Nucleus accumbens (tissue), 56 donors: ENCODE measurements at places on chromosomes 2 and 18.

DNA sequence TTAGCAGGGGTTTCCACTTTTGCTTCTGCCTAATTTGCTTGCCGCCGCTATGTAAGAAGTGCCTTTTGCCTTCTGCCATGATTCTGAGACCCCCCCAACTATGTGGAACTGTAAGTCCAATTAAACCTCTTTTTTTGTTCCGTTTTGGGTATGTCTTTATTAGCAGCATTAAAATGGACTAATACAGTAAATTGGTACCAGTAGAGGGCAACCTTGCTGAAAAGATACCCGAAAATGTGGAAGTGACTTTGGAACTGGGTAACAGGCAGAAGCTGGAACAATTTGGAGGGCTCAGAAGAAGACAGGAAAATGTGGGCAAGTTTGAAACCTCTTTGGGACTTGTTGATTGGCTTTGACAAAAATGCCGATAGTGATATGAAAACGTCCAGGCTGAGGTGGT is 216.1 kb upstream of the FSIP2 start:
- DNase-seq: no peak

GRCh38 chr2:160697817-160698216 is 204.2 kb upstream of the RBMS1 start:
- DNase-seq: no peak

DNA sequence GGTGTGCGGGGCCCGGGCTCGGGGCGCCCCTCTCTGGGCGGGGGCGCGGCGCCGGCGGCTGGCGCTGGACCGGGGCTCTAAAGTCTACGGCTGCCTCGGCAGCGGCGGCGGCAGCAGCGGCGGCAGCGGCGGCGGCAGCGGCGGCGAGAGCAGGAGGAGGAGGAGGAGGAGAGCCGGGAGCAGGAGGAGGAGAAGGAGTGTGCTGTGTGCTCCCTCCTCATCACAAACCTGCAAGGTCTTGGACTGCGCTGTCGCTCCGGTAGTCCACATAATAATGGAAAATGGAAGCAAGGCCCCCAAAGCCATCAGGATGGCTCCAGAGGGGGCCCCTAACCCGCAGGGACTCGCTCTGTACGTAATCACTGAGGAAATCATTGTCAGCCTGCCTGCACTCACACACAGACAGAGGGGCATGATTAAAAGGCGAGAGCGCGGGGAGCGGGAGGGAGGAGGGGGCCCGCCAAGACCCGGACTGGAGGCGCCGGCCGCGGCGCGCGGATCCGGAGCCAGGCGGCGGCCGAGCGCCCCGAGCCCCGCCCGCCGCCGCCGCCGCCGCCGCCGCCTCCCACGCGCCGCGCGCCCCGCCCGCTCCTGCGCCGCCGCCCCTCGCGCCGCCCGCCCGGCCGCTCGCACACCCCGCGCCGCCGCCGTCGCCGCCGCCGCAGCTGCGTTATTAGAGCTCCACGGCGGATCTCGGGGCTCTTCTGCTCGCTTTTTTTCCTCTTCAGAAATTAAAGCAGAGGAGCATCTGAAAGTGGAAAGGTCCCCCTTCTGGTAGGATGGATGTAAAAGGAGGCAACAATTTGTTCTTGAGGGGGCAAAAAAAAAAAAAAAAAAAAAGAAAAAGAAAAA is at the start of gene ZNF521:
TSS of gene ZNF521 (minus strand) at position 390 of the 852 bp plus-strand sequence. CDS start 1,220 bp downstream, outside the sequence.
- peak; percentile 75 for DNase-seq

- no peak for DNase-seq
Observed at GRCh38 chr2:99861376-99861760, 281.0 kb downstream of the AFF3 start.

DNA sequence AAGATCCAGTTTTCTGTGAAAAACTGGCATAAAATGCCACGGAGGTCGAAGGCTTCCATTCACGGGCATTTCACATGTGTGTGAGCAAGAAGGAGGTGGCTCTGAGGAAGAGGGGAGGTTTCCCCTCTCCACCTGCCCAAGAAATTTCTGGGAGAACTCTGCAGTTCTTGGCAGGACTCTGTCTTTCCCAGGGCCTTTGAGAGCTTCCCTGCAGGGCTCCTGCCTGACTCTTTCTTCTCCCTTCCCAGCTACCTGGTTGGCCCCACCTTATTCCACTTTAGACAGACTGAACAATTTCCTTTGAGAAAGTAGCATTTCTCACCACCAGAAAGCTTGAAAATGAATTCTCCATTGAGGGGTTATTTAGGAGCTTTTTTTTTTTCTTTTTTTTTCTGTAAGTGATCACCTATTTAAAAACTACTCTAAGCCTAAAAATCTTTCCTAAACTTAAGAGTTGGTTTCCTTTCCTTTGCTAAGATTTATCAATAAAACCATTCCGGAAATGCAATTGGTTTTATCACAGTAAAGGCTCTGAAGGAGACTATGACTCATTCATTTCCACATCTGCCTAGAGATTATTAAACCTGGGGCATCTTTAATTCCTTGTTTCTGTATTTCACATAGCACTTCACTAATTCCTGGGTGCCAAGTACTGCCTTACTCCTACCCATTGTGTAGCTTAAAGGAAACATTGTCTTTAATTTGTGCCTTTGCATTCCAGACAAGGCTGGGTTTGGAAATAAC is 59.3 kb downstream of the UNC80 start:
- no peak for DNase-seq

DNA sequence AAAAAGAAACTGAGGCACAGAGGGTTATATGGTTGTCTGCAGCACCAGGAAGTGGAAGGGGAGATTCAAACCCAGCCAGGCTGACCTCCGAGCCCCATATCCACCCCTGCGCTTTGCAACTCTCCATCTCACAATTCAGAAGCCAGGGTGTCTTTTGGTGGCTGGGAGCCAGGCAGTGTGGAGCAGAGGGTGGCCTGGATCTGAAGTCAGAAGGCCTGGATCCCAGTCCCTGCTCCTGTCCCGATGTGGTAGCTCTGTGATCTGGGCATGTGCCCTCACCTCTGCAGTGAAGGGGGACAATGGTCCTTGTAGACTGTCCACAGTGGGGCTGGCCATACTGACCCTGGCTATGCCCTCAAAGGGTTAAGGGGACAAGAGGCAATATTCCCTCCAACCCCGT is 57.0 kb downstream of the CIB4 start:
- no peak for DNase-seq

DNA sequence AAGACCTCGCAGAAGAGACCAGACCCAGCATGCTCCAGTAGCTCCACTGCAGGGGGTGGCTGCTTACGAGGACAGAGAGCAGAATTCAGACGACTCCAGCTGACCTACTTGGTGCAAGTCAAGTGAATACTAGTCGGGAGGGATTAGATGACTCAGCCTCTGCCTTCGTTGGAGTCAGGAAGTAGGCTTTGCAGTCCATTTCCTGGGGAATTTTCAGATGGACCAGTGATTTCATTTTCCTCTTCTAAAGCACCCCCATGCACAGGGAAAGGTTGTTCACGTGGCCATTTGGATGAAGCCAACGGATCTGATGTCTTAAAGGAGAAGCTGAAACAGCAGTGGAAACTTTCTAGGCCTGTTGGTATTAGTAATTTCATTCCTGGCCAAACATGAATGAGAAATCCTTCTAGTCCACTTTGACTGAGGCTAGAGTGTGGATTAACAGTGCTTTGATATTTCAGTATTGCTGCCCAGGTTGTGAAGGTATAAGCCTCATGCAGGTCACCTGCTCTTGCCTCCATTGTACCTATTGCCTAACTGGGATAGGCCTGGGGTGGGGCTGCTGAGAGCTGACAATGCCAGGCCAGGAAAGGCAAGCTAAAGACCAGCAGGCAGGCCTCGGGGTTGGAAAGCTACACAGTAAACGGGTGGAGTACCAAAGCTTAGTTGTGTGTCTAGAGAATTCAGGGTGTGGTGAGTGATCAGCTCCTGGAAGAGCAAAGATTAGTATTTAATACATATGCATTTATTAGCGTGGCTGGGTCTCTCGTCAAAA is 117.6 kb upstream of the FOSL2 start:
- DNase-seq: no peak

GRCh38 chr2:230205034-230205433 is 14.8 kb downstream of the SP110 start:
- DNase-seq: no peak

DNA sequence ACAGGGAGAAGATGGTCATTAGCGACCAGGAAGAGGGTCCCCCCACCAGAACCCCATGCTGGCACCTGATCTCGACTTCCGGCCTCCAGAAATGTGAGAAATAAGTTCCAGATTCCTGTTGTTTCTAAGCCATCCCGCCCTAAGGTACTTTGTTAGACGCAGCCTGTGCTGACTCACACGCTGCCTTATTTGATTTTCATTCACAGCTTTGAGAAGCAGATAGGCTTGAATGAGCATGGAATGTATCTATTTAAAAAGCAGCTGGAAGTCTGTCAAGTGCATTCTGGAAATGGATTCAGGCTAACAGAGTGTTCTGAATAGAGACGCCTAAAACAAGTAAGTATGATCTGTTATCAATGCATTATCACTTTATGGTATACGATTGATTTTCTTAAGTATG is 8.3 kb upstream of the IL1R2 start:
- DNase-seq: no peak

DNA sequence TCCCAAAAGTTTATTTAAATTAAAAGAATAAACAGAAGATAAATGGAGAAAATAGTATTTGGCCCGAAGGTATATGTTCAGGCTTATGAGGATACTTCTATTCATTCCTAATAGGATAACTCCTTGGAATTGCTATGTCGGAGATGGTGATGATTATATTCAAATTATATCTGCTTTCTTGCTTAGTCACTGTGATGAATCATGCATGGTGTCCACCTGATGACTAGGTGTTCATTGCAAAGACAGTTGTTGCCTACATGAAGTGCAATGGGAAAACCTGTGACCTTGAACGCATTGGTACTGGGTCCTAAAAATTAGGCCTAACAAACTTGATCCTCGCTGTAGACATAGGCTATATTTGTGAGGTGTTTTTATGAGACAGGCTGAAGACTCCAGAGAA is 617.3 kb upstream of the ZEB2 start:
- DNase-seq: no peak

DNA sequence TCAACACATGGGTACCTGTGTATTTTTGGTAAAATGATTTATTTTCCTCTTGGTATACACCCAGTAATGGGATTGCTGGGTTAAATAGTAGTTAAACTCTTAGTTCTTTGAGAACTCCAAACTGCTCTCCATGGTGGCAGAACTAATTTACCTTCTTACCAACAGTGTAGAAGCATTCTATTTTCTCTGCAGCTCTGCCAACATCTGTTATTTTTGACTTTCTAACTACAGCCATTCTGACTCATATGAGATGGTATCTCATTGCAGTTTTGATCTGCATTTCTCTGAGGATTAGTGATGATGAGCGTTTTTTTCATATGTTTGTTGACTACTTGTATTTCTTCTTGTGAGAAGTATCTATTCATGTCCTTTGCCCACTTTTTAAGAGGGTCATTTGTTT is 180.6 kb downstream of the FSIP2 start:
- DNase-seq: no peak

DNA sequence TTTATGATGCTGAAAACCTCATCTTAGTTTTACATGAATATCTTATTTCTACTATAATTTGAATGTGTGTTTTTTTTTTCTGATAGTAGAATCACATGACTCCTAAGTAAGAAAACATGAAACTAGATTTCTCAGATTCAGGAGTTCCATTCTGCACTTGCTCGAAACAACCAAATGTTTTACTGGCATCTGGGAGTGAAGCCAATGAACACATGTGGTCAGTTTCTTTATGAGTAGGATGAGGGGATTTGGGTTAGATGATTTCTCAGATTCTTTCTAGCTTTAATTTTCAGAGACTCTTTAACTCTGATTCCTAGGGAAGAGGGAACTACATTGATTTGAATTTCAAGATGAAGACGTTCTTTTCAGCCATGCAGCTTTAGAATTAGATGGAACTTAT is 225.0 kb upstream of the NT5C1B start:
- no peak for DNase-seq

DNA sequence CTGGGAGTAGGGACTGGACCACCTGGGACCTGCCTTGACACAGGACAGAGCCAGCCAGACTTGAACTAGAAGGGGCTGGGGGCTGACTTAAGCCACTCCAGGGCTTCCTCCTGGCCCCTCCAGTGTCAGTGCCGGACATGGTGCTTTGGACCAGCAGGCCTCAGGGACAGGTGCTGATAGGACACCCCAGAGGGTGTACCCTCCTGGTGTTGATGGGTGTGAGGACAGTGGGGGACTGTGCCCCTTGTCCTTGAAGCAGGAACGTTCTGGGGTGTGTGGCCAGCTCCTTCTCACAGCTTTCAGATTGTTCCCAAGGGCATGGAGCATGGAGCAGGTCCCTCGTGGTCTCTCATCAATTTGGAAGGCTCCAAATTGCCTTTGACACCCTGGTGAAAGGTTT is 6.8 kb downstream of the MAL start:
- no peak for DNase-seq

DNA sequence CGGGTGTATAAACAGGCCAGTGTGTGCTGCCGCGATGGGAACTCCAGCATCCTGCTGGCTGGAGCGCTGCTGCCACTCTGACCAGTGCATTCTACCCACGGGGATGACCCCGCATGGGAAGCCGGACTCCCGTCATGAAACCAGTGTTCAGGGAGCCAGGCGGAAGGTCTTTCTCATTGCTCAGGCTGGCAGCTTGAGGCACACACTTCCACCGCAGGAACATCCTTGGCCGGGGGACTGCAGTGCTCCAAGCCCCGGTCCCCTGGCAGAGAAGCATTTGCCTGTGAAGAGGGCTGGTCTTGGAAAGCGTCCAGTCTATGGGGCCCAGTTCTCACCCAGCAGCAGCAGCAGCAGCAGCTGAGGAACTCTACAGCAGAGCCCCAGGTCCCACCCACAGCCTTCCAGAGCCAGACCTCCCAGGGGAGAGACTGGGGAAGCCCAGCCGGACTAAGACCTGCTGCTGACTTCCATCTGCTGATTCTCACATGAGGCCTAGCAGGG is 235.9 kb downstream of the KLHL29 start:
- DNase-seq: no peak

DNA sequence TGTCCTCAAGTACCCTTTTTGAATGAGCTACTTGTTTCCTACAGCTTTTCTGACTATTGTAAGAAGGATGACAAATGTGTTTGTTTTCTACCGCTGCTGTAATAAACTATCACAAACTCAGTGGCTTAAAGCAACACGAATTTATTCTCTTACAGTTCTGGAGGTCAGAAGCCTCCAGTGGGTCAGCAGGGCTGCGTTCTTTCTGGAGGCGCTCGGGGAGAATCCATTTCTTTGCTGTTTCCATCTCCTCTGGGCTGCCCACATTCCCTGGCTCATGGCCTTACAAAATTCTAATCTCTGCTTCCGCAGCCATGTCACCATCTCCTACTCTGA is 128.5 kb downstream of the SPP2 start:
- DNase-seq: no peak

GRCh38 chr2:152396763-152397162 is 61.8 kb downstream of the FMNL2 start:
- no peak for DNase-seq
